NCI-H226 (cell line): ENCODE measurements at places on chromosomes 2 and 18.

DNA sequence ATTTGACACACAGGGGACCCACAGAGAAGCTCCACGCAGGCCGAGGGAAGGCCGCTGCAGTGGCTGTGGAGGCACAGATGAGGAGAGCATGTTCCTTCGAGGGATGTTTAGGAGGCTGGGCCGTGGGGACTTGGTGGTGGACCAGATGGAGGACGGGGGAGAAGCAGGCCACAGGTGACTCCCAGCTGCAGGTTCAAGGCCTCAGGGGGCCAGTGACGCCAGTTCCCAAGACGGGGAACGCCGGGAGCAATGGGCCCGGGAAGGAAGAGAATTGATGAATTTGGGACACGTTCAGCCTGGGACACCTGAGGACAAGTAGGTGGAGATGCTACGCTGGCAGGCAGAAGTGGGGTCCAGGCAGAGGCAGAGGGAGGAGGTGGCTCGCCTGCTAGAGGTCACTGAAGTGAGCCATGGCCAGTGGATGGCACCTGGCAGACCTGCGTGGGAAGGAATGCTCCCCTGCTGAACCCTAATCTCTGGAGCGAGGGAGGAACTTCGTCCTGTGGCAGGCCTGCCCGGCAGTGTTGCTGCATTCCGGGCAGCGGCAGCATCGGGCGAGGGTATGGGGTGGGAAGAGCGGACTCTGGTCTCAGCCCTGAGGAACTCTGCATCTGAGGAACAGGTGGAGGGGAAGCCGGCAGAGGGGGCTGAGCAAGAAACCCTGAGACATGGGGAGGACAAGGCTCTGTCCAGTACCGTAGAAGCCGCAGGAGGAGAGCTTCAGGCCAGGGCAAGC lies 25.2 kb upstream of the HPCAL1 start:
- peak; percentile 90 for DNase-seq

DNA sequence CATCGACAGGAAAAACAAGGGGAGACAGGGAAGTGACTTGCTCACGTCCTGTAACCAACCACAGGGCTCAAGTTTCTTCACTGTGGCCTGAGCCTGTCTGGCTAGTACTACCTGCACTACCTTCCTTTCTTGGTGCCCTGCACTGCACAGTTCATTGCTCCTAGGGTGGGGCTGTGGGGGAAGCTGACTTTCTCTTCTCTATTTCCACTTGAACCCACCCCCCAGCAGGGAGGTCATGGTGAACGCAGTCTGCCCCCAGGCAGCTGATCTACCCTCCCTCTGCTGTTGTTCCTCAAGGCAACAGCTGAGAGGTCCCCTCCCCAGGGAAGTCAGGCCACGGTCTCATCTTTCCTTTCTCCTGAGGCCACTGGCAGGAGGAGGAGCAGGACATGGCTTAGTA lies 532.1 kb downstream of the SOX11 start:
- DNase-seq = no peak

DNA sequence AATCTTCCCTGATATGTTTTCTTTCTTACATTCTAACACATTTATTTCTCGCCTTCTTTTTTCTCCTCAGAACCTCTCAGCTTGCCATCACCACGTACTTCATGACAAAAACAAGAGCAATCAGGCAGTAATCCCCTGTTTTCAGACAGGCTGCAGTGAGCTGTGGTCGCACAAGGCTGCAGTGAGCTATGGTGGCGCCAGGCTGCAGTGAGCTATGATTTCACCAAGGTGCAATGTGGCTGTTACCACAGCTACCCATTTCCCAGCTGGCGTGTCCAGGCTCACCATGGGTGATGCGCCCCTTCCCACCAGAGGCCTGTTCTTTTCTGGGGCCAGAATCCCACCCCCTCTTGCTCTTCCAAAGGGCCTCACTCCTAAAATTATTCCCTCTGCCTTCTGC lies 25.8 kb downstream of the TCF23 start:
- DNase-seq = no peak

GRCh38 chr2:229124136-229124535 lies 147.0 kb downstream of the PID1 start:
- DNase-seq = no peak

DNA sequence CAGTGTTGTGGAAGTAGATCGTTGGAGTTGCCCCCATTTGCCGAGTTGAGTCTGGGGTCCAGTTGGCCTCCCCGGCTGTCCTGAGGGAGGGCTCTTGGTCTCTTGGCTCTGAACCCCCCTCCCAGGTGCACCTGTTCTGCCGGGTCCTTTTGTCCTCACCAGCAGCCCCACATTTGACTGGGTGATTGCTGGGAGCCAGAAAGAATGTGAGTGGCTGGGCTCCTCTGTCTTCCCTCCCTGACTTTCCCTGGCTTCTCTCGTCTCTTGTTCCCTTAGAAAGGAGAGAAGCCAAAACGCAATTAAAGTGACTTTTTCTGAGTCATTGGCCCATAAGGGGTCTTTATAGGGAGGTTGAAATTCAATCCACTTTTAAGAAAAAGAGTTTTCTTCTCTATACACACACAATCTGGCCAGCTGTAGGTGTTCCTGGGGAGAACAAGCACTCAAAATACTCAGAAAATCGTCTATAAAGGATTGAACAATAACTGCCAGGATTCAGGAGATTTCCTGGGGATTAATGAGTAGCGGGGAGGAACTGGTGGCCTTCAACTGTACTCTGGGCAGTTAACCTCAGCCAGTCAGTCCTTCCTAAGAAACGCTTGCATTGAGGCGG lies 131.0 kb downstream of the TMEM182 start:
- DNase-seq = no peak

- DNase-seq = no peak
Observed at GRCh38 chr2:129167456-129167855, 812.0 kb upstream of the RAB6C start.

- peak; percentile 48 for DNase-seq
Observed at GRCh38 chr18:24514439-24514838, 54.0 kb downstream of the HRH4 start.

GRCh38 chr18:32025744-32026143 lies 7.1 kb downstream of the RNF125 start:
- no peak for DNase-seq

- no peak for DNase-seq
Observed at GRCh38 chr2:127624320-127624755, 21.6 kb upstream of the GPR17 start.

DNA sequence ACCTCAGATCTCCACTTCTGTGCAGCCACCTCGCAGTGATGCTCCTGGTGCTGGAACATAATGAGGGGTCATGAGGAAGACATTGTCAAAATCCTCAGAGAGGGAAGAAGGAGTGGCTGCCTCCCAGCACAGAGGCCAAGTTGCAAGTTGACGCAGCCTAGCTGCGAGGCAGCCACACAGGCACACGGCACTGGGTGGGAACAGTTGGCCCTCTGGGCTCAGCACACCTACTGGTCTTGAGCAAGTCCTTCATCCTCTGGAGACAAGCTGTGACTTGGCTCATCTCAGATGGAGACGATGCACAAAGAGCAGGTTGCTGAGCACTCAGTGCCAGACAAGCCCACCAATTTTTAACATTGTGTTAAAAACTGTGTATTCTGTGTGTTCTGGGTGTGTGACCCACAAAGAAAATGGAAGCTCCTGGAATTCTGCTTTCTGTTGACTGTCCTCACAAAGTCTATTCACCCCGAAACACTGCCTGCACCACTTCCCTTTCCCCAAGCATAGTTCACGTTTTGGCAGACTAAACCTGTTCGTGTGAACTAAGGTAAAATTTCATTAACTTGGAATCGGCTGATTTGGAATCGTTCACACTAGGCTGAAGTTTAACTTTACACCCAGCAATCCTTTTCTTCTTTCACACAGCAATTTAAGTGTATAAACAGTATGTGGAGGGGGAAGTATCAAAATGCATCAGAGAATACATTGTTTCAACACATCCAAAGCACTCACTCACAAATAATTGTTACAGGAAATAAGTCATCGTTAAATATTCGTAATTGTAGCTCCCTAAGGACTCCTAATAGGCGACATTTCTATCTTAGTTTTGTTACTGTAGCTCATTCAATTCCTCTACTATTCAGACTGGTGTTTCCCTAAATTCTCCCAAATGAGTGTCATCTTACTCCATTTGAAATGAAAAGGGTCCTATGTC lies 266.6 kb upstream of the ID2 start:
- no peak for DNase-seq

DNA sequence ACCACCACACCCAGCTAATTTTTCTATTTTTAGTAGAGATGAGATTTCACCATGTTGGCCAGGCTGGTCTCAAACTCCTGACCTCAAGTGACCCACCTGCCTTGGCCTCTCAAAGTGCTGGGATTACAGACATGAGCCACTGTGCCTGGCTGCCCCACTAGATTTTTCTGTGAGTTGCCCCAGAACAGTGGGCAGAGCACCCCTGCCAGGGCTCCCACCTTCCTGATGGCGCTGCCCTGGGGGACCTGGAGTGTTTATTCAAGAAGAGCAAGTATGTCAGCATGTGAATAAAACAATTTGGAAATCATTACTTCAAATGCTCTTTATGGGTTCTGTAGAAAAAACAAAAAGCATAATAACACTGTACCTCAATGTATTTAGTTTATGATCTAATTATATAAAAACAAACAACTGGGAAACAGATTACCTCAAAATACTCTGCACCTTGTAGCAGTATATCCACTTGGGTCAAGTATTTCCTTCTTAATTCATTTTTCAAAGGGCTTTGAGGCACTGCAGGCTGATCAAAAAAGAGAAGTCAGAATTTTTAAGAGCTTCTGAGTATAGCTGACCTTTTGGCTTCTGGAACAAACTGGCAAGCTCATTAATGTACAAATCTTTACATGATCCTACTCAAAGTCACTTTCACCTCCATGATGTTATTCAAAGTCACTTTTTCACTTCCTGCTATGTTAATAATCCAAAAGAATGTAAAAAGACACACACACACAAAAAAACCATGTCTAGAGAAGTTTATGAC lies 8.9 kb downstream of the HJURP start:
- DNase-seq = no peak

DNA sequence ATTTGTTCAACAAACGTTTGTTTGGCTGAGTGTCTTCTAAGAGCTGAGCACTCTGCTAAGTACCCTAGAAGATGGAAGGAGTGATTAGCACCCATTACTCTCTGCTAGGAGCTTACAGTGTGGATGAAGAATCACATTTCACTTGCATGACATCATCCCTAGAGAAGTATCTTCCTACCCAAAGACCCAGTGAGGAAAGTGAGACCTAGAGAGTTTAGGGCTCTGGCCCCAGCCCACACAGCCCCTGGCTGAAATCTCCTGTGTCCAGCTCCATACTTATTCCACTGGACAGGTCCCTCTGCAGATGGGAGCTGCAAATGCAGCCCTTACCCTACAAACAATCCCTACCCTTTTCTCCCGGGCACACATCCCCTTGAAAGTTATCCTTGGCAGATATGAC lies 26.8 kb upstream of the EPAS1 start:
- peak; percentile 47 for DNase-seq

- no peak for DNase-seq
Observed at GRCh38 chr18:9280849-9281248, 53.7 kb upstream of the TWSG1 start.

DNA sequence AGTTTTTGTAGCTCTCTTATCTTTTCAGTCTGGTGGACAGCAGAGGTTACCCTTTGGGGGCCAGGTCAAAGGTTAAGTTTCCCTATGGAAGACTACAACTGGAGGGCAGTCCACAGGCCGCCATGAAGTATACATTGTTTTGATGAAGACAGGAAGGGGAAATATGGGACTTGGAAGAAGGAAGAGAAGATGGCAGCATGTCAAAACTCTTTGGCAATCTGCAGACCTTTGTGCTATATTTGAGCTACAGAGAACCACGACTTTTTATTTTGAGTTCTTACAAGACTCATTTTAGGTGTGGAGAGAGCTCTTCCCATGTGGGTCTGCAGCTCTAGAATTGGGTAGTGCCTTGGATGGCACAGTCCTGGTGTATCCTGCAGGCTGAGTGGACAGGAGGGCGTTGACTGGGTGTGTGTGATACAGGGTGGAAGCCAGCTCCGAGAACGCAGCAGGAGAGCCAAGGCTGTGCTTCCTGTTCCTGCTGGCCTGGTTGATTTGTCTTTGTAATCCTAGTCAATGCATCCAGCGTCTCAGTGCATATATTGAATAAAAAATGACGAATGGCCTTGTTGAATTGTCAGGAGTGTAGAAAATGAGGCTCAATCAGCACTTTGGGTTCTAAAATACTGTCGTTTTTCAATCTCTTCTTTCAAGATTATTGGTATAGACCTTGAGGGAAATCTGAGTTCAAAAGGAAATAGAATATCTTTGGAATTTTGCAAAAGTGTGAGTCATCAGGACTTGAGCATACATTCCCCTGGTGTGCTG lies 11.5 kb downstream of the ITGA6 start:
- peak; percentile 80 for DNase-seq

GRCh38 chr2:97663626-97663961 lies 250 bp downstream of the ACTR1B start:
- no peak for DNase-seq

GRCh38 chr18:12310762-12311161 lies 2.7 kb downstream of the TUBB6 start:
- no peak for DNase-seq

DNA sequence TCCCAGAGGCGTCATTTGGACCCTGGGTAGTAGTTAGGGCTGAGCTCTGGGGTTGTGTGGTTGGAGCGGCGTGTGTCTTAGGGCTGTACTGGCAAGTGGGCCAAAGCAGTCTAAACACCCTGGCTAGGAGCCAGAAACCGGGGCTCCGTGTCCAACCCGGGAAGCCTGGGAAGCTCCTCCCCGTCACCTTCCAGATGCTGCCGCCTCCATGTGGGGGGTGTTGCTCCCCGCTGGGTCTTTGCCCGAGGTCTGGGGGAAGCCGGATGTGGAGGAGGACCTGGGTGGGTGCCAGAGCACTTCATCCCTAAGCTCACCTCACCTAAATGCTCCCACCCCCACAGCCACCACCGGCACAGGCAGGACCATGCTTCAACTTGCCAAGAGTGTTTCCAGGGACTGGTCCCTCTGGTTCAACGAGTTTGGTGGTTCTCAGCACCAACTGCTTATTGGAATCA lies 25.4 kb downstream of the TET3 start:
- DNase-seq = no peak
